BE2C (cell line): ENCODE measurements at places on chromosomes 13 and 19.

DNA sequence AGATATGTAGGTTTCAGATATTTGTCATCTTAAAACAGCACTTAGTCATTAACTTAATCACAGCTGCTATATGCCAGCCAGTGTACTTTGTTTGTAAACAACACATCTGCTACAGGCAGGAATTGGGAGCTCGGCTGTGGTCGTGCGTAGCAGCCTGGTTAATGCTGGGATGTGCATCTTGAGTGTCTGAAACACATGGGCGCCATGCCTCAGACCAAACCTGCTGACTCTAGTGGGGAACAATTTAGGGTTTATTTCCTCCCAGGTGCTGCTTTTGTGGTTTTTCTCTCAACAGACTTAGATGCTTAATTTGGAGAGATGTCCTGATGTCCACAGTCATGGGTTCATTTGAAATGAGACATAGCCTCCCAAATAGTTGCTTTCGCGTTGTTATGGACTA is 238.5 kb upstream of the TMTC4 start:
- no peak for DNase-seq

DNA sequence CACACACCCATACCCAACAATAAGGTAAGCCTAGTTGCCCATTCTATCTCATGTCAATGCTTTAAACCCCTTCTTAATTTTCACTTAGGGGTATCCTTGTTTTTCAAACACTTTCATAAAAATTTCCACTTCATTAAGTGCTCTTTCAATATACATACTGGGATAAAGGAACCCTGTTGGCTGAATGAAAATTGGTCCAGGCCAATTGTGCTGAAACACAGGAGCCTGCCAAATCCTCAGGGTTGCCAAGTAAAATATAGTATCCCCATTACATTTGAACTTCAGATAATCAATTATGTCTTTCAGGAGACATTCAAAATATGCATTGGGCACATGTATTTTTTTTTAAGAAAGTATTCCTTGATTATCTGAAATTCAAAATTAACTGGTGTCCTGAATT is 1131.1 kb downstream of the SLITRK1 start:
- no peak for DNase-seq

- DNase-seq: no peak
These were observed 2.7 kb upstream of the GNA15 start for GRCh38 chr19:3132971-3133792.

GRCh38 chr13:40599747-40600146 is 66.7 kb downstream of the FOXO1 start:
- DNase-seq: no peak

DNA sequence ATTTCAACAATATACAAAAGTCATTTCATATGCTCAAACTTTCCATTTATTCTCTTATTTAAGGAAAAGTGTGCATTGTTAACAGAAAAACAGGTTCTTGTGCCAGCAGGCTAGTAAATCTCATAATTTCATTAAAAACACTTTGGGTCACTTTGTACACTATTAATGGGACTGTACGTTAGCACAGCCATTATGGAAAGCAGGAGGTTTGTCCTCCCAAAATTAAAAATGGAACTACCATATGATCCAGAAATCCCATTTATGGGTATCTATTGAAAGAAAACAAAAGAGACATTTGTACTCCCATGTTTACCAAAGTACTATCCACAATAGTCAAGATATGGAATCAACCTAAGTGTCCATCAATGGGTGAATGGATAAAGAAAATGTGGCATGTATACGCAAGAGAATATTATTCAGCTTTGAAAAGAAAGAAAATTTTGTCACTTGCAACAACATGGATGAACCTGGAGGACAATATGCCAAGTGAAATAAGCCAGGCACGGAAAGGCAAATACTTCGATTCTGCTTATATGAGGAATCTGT is 8.4 kb upstream of the SIGLEC6 start:
- DNase-seq: no peak

- no peak for DNase-seq
These were observed 17.7 kb upstream of the FBXO17 start for GRCh38 chr19:38993271-38993670.

DNA sequence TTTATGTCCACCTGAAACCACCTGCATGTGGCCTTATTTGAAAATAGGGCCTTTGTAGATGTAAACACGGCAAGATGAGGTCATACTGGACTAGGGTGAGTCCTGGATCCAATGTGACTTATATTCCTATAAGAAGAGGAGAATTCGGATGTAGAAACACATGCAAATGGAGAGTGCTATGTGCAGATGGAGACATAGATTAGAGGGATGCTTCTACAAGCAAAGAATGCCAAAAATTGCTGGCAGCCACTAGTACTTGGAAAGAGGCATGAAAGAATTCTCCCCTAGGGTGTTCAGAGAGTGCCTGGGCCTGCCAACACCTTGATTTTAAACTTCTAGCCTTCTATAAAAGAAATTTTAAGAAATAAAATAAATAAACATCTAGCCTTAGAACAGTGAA is 226.1 kb downstream of the RFC3 start:
- no peak for DNase-seq

GRCh38 chr13:93413972-93414717 is 187.5 kb downstream of the GPC6 start:
- no peak for DNase-seq

DNA sequence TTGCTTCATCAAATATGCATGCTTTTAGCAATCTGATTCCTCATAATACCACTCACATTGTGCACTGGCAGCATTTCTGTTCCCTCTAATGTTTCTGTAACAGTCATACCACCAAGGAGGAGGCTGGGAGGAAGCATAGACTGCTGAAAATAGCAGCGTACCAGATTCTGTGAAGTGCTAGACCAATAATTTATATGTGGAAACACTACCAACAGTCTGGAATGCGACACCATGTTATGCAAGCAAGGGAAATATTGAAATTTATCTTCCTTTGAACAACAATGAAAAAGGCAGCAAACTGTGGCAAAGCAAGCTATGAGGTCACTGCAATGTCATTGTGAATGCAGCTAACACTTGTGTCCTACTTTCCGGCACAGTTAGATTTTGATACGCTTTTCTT is 1388.0 kb downstream of the EFNB2 start:
- DNase-seq: no peak

DNA sequence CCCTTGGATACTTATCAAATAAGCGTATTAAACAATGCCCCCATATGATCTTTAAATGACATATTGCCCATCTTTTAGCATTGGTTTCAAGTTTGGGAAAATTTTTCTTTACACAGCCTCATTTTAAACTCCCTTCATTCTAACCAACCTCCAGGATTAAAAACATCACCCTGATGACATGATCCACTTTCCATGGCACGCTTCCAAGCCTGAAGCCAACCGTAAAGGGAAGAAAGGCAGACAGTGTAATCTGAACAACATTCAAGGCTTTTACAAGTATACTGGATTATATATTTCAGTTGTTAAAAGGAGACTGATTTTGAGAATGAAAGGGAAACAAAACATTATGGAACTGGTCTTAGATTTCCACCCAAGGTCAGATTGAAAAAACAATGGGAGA is 1721.9 kb downstream of the OLFM4 start:
- DNase-seq: no peak

DNA sequence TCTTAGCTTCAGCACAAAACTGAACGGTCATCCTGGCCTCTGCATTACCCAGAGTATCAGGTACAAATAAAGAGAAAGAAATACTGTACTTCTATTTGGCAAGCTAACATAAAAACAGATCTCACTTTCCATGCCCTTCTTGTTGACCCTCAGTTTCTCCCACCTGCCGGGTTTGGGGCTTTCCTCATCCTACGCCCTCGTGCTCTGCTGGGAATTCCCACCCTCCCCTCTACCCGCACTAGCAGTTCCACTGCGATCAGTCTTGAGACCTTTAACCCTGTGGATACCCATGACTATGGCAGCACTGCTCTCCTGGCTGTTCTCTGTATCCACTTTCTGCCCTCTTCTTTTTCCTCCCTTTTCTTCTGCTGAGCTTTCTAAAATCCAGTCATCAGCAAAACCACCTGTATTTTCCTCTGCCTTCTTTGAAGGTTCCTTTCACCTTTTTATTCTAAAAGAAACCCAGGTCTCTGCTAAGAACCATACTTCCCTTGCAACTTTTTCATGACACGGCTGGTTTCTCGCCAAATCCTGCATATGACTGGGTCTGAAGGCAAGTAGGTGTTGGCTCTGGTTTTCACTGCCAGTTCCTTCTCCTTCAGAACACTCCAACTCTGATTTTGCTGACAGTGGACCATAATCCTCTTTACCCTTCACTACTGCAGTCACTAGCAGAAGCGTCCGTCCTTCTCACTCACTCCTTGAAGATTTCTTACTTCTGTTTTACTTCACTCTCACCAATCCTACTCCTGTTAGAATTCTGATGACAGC is 99.4 kb downstream of the MIPEP start:
- no peak for DNase-seq

GRCh38 chr19:55389386-55390317 is 3.9 kb downstream of the RPL28 start:
- DNase-seq: no peak

- peak; percentile 65 for DNase-seq
These were observed 1.2 kb downstream of the VASP start for GRCh38 chr19:45508417-45508860.

DNA sequence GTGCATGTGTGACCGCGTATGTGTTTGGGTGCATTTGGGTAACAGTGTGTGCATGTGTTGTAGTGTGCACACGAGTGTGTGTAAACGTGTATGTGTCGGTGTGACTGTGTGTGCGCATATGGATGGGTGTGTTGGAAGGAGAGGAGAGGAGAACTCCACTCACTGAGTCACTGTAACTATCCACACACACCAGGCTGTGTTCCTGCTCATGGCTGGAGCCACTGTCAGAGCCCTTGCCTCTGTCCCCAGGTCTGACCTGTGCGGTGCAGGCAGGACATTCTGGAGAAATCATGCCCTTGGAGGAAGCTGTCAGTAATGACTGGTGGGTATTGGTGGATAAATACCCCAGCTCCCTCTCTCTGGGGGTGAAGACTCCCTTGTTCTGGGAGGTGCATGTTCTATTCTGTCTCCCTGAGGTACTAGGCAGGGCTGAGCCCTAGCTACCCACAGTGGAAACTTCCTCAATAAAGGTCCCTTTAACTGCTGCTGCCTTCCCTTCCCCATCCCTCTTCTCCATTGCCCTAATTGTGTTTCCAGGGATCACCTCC is 48.4 kb downstream of the CYP4F22 start:
- no peak for DNase-seq

- peak; percentile 38 for DNase-seq
These were observed 4.9 kb upstream of the ZFP36 start for GRCh38 chr19:39401549-39402345.

GRCh38 chr13:68046903-68047302 is 816.8 kb upstream of the PCDH9 start:
- DNase-seq: no peak

DNA sequence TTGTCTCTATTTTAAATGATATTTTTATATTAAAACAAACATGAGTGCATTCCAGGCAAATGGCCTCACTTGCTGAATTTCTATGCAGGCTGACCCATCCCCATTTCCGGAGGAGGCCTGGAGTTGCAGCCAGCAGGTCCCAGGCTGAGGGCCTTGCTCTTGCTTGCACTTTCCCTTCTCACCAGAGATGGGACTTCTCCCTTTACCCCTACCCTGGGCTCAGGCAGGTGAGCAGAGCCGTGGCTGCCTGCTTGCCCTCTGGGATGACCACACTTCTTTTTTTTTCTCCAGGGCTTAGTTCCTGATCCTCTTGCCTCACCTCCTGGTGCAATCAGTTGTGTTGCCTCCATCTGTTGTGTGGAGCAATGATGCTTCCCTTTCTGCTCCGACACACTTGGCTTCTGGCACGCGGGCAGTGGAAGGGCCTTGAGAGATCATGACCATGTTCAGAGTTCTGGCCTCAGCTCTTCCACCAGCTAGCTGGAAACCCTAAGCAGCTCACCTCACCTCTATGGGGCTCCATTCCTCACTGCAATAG is 11.1 kb upstream of the OLFM4 start:
- no peak for DNase-seq
